ENCODE measurements at places on chromosomes 4 and X. TPM values are rescaled to one million over a fixed set of nuclear protein-coding genes. Genes with fewer than 3 reads are reported as not detected.

DNA sequence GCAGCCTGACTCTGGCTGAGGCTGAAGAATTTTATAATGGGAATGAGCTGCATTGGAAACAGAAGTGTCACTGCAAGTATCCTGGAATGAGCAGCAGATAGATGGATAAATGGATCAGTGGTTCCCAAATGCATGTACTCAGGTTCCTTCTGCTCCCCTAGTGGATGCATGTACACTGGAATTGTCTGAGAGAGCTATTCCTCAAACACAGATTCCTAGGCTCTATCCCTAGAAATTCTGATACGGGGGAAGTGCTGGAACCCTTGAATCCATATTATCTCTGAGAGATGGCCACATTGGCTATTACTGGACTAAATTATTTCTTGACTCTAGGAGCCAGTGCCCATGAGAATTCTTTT is 64.8 kb downstream of the TMEM131L start:
- DNase-seq = no peak

- DNase-seq = no peak
Measured at GRCh38 chrX:4674028-4674782, 960.8 kb upstream of the PRKX start.

DNA sequence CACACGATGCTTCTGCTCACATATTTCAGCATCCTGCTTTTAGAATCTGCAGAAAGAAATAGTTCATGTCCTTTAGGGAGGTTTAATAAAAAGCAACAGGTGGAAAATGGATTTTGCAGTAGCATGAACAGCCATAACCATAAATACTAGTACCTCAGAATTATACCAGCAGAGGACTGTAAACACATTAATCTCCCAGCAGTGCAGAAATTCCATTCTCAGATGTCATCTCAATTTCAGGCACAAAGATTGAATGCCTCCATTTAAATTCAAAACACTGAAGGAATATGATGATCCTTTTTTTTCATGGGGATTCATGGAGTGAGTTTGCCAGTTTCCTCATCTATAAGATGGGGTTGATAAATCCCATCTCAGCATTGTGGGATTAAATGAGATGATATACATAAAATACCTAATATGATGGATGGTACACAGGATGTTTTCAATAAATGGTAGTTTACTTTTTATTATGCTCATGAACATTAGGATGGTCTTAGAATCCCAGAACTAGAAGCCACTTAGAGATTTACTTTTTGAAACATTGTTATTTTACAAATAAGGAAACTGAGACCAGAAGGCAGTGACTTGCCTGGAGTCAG is 566 bp upstream of the LIMCH1 start:
- no peak for DNase-seq

Gene AMMECR1
- total RNA-seq = 16.0 TPM
